ENCODE measurements at places on chromosomes 5 and 9. TPM values are rescaled to one million over a fixed set of nuclear protein-coding genes. Genes with fewer than 3 reads are reported as not detected.
A peak's percentile ranks its signal among the peaks of the same experiment; 100 is the strongest.

Gene GARIN3
- not detected for total RNA-seq

Gene C9orf50
- total RNA-seq: not detected

Gene SLC24A2
- total RNA-seq: not detected

Gene MEIKIN
- not detected for total RNA-seq

Gene OLFML2A
- total RNA-seq: 0.73 TPM

Gene ARHGEF28
- total RNA-seq: not detected

GRCh38 chr9:3804103-3804502 lies 278.3 kb upstream of the RFX3 start:
- no peak overlapping the region for H3K4me3 ChIP-seq
- DNase-seq: no peak

GRCh38 chr5:177430972-177431316 lies 4.5 kb downstream of the GRK6 start:
- DNase-seq: peak; percentile 34
- H3K27ac ChIP-seq: peak overlapping the region; percentile 89
- peaks cover 75% of the 10 kb centered on the region for H3K4me1 ChIP-seq
- H3K4me3 ChIP-seq: peak overlapping the region; percentile 88
- no peaks in the 10 kb centered on the region for H3K27me3 ChIP-seq
- peaks cover 42% of the 10 kb centered on the region for H3K36me3 ChIP-seq

GRCh38 chr9:91835216-91835615 lies 114.8 kb downstream of the ROR2 start:
- peaks cover 22% of the 10 kb centered on the region for H3K4me1 ChIP-seq
- no peak for DNase-seq
- H3K27me3 ChIP-seq: peaks cover 11% of the 10 kb centered on the region
- H3K36me3 ChIP-seq: no peaks in the 10 kb centered on the region
- no peak overlapping the region for H3K27ac ChIP-seq

- no peak overlapping the region for H3K27ac ChIP-seq
- no peak for DNase-seq
- no peak overlapping the region for H3K4me3 ChIP-seq
- H3K36me3 ChIP-seq: no peaks in the 10 kb centered on the region
- H3K27me3 ChIP-seq: no peaks in the 10 kb centered on the region
Measured at GRCh38 chr9:6549106-6549800, 96.3 kb downstream of the GLDC start.

- no peaks in the 10 kb centered on the region for H3K27me3 ChIP-seq
- no peak overlapping the region for H3K4me3 ChIP-seq
- no peak for DNase-seq
- H3K27ac ChIP-seq: no peak overlapping the region
- H3K4me1 ChIP-seq: no peaks in the 10 kb centered on the region
Measured at GRCh38 chr9:8605096-8605495, 805.5 kb upstream of the DMAC1 start.

DNA sequence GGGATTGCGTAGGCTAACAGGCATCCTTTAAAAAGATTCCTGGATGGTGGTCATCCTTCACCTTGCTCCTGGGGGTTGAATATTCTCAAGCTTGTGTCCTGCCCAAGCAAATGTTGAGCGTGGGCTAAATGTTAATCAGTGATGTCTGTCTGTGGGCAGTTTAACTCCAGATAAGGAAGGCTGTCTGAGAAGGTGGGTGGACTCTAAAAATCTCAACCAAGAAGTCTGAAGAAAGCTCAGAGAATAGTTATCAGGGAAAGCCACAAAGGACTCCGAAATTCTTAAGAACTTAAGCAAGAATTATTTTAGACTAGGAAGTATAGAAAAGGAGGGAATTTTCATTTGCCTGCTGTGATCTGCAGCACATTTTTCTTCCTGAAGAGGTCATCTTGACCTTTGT lies 77.9 kb upstream of the FSD1L start:
- no peaks in the 10 kb centered on the region for H3K4me1 ChIP-seq
- H3K27ac ChIP-seq: no peak overlapping the region
- DNase-seq: no peak
- peaks cover 18% of the 10 kb centered on the region for H3K36me3 ChIP-seq

- peaks cover 27% of the 10 kb centered on the region for H3K4me1 ChIP-seq
- no peak overlapping the region for H3K27ac ChIP-seq
- DNase-seq: no peak
- no peak overlapping the region for H3K4me3 ChIP-seq
Measured at GRCh38 chr5:133884569-133885311, 83.7 kb downstream of the C5orf15 start.

GRCh38 chr5:109865637-109866036 lies 175.9 kb downstream of the MAN2A1 start:
- no peaks in the 10 kb centered on the region for H3K27me3 ChIP-seq
- no peak overlapping the region for H3K27ac ChIP-seq
- H3K36me3 ChIP-seq: peaks cover 76% of the 10 kb centered on the region
- DNase-seq: no peak
- H3K4me3 ChIP-seq: no peak overlapping the region

DNA sequence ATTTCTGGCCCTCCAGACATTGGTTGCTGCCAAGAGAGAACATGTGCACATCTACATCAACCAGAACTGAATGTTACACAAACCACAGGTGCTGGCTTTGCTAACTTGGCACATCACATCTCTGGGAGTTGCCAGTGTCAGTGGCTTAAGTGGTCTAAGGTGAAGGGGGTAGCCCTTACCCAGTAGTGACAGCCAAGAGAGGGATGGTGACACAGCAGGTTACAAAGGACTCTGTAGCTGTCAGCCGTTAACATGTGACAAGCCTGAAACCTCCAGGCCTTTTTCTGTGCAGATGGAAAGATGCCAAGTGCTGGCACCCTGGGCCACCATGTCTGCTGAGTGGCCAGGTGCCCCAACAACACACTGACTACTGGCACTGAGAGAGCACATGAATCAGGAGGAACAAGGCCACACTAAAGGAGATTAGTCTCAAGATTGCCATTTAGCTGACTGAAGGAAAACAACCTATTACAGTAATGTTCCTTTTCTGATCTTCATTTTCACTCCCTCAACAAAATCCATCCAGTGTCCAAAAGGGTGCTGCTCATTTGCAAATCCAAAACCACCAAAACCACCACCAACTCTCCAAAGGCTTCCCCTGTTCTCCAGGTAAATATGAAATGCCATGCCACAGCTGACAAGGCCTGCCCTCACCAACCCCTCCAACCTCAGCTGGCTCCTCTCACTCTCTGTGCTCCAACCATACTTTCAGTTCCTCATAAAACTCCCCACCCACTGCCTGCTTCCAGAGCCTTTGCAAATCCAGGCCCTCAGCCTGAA lies 20.2 kb downstream of the SIL1 start:
- peaks cover 54% of the 10 kb centered on the region for H3K4me1 ChIP-seq
- no peaks in the 10 kb centered on the region for H3K27me3 ChIP-seq
- H3K36me3 ChIP-seq: peaks cover 10% of the 10 kb centered on the region
- peak overlapping the region; percentile 36 for H3K27ac ChIP-seq
- peak overlapping the region; percentile 33 for H3K4me3 ChIP-seq

DNA sequence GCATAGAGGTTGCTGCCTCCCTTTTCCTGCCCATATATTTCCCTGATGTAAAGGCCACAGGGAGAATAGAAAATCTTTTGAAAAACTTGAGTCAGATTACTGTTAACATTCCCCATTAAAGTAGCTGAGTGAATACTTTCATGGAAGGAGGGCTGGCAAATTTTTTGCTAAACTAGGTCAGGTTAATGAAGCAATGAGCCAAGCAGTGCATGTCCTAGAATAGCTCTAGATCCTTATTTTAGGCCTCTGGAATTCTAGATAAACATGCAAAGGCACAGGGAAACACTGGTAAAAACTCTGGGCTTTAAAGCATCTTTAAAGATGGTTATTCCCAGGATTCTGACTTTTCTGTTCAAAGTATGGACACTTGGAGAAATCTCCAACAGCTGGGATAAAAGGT lies 27.9 kb downstream of the TTC1 start:
- H3K4me1 ChIP-seq: no peaks in the 10 kb centered on the region
- no peak for DNase-seq
- peaks cover 57% of the 10 kb centered on the region for H3K36me3 ChIP-seq
- H3K27ac ChIP-seq: no peak overlapping the region
- H3K4me3 ChIP-seq: no peak overlapping the region

- peaks cover 2% of the 10 kb centered on the region for H3K27me3 ChIP-seq
- no peaks in the 10 kb centered on the region for H3K4me1 ChIP-seq
- H3K36me3 ChIP-seq: no peaks in the 10 kb centered on the region
- no peak overlapping the region for H3K27ac ChIP-seq
- no peak overlapping the region for H3K4me3 ChIP-seq
Measured at GRCh38 chr9:135363596-135363995, 116.0 kb upstream of the PPP1R26 start.

DNA sequence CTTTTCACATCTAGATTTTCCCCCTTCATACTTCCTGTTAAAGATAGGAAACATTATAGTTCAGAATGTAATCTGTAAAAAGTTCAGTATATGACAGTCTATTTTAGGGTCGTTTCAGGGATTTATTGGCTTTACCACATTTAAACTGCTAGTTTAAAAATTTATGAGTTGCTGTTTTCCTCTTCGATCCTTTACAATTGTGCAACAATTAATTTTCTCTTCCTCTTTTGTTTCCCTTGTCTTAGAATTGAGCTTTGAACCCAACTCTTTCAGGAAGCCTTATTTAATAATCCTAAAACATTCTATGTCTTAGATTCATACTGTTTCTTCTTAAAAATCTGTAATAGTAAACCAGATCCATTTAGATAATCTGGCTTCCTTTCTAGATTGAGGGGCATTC lies 16.4 kb downstream of the ZSWIM6 start:
- peaks cover 69% of the 10 kb centered on the region for H3K4me1 ChIP-seq
- no peaks in the 10 kb centered on the region for H3K27me3 ChIP-seq
- H3K27ac ChIP-seq: no peak overlapping the region
- no peak overlapping the region for H3K4me3 ChIP-seq
- peaks cover 1% of the 10 kb centered on the region for H3K36me3 ChIP-seq

GRCh38 chr5:53418409-53418808 lies 62.0 kb upstream of the FST start:
- no peak overlapping the region for H3K27ac ChIP-seq
- H3K36me3 ChIP-seq: no peaks in the 10 kb centered on the region
- no peak for DNase-seq
- no peaks in the 10 kb centered on the region for H3K4me1 ChIP-seq
- H3K27me3 ChIP-seq: no peaks in the 10 kb centered on the region
- no peak overlapping the region for H3K4me3 ChIP-seq

- no peak overlapping the region for H3K27ac ChIP-seq
- no peak for DNase-seq
- no peaks in the 10 kb centered on the region for H3K36me3 ChIP-seq
Measured at GRCh38 chr5:134249469-134250379, 23.9 kb upstream of the PPP2CA start.

DNA sequence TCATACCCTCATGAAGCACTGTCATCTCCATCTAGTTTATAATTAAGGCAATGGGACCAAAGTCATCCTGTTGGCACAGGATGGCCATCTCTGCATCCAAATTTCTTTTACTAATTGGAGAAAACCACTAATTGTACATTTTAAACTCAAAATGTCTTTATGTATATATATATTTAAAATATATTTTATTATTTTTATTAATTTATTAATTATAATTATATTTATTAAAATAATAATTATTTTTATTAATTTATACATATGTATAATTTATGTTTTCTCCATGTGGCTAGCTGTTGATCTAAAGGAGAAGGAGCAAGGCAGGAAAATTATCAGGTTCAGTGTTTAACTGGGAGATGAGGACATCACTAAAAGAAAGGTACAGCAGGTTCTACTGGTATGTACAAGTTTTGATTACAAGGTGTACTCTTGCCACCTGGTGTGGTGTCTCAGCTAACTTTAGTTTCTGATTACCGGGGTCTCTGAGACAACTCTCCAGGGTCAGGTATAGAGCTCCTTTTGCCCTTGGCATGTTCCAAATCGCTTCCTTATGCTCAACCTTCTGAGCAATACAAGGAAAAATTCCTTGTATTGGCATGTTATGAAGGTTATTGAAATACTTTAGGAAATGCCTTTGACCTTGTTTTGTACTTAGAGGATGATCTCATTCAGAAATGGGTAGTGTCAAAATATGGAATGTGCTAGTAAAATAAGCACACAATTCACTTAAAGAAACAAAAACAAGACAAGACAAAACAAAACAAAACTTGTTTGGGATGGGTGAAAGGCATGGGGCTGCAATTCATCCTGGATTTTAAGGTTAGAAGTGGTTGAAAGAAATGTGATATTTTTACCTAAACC lies 79.6 kb downstream of the GHR start:
- H3K36me3 ChIP-seq: no peaks in the 10 kb centered on the region
- no peak overlapping the region for H3K27ac ChIP-seq
- DNase-seq: no peak
- H3K4me1 ChIP-seq: no peaks in the 10 kb centered on the region

DNA sequence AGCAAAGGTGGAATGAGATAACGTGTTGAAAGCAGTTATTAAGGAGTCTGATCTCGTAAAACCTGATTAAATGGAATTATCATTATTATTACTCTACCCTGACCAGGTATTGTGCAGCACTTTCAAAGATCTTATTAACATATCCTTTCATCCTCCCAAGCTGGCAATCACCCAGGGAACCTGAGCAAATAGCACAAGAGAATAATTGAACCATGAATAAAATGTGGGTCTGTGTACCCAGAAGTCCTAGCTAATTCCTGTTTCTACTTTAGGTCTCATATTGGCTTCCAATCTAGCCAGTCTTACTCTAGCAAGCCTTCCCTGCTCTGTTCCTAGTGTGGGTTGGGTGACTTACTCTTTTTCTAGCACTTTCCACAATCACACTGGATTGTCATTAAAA lies 162.2 kb upstream of the STK32A start:
- H3K4me1 ChIP-seq: no peaks in the 10 kb centered on the region
- no peak overlapping the region for H3K4me3 ChIP-seq
- no peak overlapping the region for H3K27ac ChIP-seq
- H3K36me3 ChIP-seq: no peaks in the 10 kb centered on the region
- no peak for DNase-seq
- H3K27me3 ChIP-seq: no peaks in the 10 kb centered on the region

DNA sequence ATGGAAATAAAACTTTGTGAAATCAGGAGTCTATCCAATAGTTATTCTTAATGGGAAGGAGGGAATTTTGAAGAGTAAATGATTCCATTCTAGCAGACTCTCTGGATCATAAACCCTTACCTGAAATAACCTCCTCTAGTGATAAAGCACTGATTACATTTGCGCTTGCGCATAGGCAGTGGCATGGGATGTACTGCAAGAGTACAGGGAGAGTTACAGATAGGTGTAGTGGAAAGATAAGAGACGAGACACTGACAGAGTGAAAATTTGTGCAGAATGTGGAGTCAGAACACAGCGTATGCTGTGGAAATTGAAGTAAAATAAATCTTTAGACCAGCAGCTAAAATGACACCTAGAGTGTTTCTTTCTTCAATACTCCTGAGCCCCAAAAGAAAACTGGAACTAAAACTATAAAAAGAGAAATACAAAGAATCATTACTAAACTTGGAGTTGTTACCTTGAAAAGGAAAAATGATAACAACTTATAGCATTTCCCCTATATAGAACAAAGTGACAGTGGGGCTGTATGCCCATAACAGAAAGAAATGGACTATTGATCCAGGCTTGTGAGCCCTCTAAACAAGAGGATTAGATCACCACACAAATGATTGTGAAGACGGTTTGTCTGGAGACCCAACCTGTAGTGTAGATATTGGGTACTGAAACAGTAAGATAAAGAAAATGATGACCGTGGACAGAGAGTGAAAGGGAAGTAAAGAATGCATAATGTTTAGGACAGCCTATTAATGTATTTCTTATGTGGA lies 1471.2 kb upstream of the NUDT12 start:
- no peak for DNase-seq
- H3K4me1 ChIP-seq: no peaks in the 10 kb centered on the region
- H3K27ac ChIP-seq: no peak overlapping the region
- H3K4me3 ChIP-seq: no peak overlapping the region

GRCh38 chr9:24824607-24825006 lies 278.9 kb upstream of the IZUMO3 start:
- H3K27ac ChIP-seq: no peak overlapping the region
- no peak overlapping the region for H3K4me3 ChIP-seq
- H3K27me3 ChIP-seq: no peaks in the 10 kb centered on the region
- DNase-seq: no peak
- no peaks in the 10 kb centered on the region for H3K36me3 ChIP-seq
- no peaks in the 10 kb centered on the region for H3K4me1 ChIP-seq
